Erythroblast (primary cell): ENCODE measurements at places on chromosomes 13 and 19.

- no peak for DNase-seq
These were observed 6.0 kb upstream of the RNF6 start for GRCh38 chr13:26228096-26228495.

DNA sequence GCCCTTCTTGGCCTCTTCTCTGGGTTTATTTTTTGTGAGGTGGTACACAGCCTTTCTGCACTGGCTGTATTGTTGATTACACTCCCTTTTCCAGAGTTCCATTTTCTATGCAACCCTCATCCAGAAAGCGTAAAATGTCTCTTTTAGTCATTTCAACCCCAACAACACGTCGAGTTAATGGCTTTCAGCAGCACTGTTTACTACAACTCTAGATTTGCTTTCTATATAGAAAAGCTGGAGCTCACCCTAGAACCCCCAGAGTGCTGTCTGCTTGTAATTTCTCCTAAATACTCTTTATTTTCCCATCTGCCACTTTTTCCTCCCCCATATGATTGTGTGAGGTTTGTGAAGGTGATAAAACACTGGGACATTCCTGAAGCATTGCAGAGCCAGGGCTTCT is 148.9 kb upstream of the TMTC4 start:
- DNase-seq = no peak

DNA sequence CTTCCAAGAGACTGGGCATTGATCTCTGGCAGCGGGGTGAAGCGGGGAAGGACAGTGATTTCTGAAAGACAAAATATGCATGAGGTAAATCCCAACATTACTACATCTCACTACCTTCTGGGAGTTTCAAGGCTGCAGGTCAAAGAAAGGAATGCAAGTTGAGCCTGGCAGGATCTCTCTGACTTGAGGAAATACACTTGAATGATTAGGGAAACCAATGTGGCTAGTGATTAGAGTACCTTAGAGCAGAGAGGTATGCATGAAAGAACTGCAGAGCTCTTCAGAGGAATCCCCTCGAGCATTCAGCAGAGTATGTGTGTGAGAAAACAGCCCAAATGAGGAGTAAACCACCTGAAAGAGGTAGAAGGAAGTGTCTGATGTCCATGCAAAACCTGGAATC is 2874.1 kb upstream of the PCDH20 start:
- no peak for DNase-seq

GRCh38 chr13:108146642-108147041 is 68.7 kb downstream of the LIG4 start:
- no peak for DNase-seq

GRCh38 chr13:50410921-50411746 is 395.9 kb downstream of the KCNRG start:
- no peak for DNase-seq

DNA sequence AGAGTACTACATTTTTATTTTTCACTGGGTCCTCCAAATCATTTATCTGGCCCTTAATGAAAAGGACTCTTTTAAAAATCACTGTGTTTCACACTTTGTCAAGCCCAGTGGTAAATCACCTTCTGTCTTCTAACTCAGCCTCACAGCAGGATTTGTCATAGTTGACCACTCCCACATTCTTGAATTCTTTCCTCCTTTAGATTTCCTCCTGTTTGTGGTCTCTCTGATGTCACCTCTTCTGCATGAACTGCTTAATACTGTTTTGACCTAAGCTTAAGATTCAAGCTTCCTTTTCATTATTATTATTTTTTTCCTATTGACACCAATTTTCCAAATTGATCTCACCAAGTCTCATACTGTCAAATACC is 899.8 kb upstream of the MIR17HG start:
- DNase-seq = no peak

DNA sequence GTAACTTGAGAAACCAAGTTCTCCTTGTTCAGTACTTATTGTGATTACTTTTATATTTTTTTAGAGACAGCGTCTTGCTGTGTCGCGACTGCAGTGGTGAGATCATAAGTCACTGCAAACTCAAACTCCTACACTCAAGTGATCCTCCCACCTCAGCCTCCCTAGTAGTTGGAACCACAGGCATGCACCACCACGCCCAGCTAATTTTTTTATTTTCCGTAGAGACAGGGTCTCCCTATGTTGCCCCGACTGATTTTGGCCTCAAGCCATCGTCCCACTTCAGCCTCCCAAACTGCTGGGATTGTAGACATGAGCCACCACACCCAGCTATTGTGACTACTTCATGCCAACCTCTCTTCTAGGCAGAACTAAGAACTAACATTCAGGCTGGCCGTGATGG is 8.3 kb downstream of the C19orf53 start:
- DNase-seq = no peak

GRCh38 chr19:54256250-54257115 is 590 bp downstream of the LILRB5 start:
- no peak for DNase-seq

DNA sequence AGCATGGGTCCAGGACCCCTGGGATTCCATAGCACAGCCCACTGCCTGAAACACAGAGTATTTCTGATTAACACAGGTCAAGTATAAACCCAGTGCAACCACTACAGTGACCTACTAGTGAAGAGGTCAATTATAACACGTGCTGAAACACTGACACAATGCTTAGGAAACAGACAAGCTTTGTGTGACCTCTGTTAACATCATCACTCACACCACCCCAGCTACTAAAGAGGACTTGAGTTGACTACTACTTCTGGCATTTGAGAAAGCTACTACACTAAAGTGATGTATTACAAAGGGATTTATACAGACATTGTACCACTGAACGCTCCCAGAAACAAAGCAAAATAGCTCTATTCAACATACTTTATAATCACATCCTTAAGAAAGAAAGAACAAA is 1935.9 kb upstream of the PCDH20 start:
- DNase-seq = no peak

- no peak for DNase-seq
These were observed 329.7 kb downstream of the UQCRFS1 start for GRCh38 chr19:28883241-28883693.

DNA sequence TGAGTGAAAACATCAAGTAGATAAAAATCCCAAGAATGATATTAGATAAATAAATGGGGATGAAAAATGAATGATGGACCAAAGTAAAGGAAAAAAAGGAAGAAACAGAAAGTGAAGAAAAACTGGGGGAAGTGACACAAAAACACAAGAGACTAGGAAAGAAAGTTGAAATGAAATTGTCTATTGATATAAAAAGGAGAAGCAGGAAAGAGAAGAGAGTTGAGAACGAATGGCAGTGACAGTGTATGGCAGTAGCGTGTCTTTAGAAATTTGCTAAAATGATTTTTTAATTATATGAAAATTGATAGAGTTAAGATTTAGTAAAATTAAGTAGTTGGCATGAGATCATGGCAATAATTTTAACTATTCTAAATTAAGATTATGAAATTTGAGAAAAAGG is 36.3 kb upstream of the SGCG start:
- DNase-seq = no peak

DNA sequence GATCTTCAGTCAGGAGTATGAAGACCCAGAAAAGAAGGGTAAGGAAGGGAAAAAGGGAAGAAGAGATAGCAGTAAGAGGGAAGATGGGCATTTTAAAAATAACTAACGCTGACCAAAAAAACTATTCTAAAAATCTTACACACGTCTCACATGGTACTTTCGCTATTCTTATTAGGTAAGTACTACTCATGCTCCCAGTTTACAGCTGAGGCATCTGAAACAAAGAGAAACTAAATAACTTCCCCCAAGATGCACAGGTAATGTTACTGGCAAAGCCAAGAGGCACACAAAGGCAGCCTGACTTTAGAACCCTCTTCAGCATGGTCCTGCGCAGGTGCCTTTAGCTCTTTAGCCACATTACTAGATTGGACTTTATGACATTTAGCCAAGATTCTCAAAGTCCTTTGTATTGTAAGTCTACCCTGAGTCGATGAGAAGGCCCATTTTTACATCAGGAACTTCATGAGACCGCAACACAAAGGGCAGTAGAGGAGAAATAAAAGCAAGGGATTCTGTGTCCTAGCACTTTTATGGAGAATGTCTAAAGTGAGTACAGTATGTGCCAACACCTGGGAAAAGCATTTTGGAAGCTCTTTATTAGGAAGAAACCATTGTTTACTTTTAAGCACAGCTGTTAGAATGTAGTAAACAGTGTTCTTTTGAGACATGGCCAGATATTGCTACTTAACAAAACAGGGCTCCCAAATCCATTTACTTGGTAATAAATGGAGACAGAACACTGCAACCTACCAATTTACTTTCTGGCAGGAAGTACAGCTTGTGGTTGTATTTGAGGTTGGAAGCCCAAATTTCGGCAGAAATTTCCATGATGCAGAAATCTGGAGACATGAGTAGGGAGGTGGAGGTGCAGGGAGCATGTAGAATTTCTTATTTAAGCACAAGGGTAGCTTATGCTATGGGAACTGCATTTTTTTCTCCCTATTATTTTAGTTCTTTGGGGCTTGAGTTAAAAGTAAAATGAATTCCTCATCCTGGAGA is 250.7 kb downstream of the KCTD12 start:
- DNase-seq = no peak

DNA sequence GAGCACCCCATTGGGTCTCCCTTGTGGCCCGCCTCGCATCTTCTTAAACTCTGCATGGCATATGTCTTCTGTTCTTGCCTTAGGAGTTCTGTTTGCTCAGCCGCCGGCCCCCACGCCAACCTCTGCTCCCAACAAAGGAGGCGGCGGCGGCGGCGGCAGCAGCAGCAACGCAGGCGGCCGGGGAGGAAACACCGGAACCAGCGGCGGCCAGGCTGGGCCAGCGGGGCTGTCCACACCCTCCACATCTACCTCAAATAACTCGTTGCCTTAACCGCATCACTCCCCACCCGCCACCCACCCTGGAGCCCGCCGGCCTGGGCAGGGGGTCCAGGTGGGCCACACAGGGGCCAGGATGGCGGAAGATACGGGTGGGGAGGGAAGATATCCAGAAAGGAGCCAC is 12.3 kb upstream of the WDR18 start:
- no peak for DNase-seq

- DNase-seq = peak; percentile 1
These were observed 45.7 kb downstream of the COL4A2 start for GRCh38 chr13:110352735-110353134.

DNA sequence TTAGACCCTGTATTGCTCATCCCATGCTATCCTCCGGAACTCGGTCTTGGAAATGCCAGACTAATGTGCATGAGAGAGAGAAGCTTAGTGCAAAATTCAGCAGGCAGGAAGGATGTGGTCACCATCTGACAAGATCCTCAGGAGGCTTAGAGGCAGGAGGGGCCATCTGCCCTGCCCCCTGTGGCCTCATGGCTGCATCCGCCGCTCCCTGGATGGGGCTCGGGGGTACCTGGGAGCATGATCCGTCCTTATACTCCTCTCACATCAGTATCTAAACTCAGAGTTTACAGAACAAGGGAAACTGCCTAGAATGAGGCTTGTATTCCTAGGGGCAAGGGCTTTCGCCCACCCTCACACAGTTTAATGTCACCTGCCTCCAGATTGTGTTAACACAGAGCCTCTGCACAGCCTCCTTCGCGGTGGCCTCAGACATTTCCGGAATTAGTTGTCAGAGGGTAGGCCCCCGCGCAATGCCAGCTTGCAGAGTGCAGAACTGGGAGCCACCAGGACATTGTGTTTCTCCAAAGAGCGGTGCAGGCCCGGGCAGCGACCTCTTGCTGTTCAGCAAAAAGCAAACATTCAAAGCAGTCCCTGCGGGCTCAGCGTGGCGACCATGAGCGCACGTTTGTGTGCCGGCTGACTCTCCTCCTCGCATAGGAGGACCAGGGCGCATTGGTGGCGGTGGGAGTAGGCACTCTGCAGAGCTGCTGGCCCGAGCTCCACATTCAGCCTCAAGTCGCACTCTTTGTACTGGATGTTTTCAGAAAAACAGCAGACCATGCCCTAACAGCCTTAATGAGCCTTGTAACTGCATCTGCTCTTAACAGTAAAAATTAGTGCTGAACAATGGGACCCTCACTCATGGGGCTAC is 39.1 kb downstream of the GPR12 start:
- DNase-seq = no peak

DNA sequence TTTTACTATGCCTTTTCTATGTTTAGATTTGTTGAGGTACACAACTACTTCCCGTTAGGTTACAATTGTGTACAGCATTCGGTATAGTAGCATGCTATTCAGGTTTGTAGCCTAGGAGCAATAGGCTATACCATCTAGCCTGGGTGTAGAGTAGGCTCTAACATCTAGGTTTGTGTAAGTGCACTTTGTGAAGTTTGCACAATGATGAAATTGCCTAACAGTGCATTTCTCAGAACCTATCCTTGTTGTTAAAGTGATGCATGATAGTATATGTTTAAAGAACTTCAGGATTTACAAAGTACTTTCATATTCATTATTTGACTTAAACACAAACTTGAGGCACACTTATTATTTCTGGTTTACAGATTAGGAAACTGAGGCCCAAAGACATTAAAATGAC is 11.5 kb upstream of the SERPINE3 start:
- no peak for DNase-seq

DNA sequence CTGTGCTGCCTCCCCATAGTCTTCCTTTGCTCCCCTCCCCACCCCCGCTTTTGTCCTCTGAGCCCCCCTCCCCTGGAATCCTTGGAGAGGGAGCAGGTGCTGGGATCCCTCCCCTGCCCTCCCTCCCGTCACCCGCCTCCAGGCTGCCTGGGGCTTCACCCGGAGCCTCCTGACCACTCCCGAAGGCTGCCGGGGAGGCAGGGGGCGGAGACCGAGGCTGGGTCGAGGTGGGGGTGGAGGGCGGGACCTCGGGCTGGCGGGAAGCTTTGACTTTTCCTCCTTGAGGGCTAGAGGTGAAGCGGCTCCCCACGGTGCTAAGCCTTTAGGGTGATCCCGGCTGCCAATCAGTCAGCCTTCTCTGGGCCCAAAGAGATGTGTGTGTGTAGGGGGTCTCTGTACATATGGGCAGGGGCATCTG is 1.5 kb downstream of the KMT5C start:
- peak; percentile 84 for DNase-seq

DNA sequence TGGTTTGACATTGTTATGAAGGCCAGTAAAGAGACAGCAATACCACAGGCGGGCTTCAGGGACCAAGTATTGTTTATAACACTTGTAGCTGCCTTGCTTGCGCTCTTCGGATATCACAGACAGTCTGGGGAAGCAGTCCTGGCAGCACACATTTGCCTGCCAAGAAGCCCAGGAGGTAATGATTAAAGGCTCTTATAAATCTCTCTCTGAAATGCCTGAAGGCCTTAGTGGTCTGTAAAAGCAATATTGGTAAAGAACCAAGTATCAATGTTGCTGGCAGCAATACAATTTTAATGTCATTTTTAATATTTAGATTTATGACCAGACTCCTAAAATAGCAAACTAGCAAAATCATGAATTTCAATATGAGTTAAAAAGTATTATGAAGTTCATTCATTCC is 1312.4 kb downstream of the PCDH9 start:
- DNase-seq = no peak

- DNase-seq = no peak
These were observed 206.8 kb downstream of the URI1 start for GRCh38 chr19:30148803-30149202.
